ENCODE measurements at places on chromosomes 13 and 19. TPM values are rescaled to one million over a fixed set of nuclear protein-coding genes. Genes with fewer than 3 reads are reported as not detected.

The SMIM44 gene
- not detected for total RNA-seq

- DNase-seq: no peak
These were observed 33.9 kb downstream of the ATP11A start for GRCh38 chr13:112723771-112724170.

- DNase-seq: no peak
These were observed 82.3 kb downstream of the CDADC1 start for GRCh38 chr13:49329831-49330545.

GRCh38 chr13:31684466-31684865 is 54.9 kb upstream of the RXFP2 start:
- no peak for DNase-seq

DNA sequence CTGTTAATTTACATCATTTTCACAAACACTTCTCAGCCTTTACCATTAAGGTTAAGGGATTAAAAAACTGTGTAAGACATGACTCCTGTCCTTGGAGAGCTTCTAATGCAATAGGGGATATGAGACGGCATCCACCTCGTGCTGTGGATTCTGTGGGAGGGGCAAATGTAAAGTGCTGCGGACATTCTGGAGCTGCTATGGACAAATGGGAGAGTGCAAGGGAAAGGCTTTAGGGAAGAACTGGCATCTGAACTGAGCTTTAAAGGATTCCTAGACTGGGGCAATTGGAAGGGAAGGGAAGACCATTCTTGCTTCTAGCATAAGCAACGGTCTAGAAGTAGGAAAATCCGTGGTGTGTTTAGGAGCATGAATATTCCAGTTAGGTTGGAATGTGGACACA is 31.4 kb downstream of the CDADC1 start:
- no peak for DNase-seq

The CGB3 gene
- not detected for total RNA-seq

Data from activated CD8-positive, alpha-beta memory T cell treated with anti-CD3 and anti-CD28 coated beads, Interleukin-2, amount 10 ng/mL, durations not matched to agents 7 days and 5 days (primary cell).